Endothelial cell (in vitro differentiated cells): ENCODE measurements at places on chromosomes 13 and 19.

- no peak for DNase-seq
Measured at GRCh38 chr19:45473682-45474605, 6.1 kb downstream of the FOSB start.

GRCh38 chr19:38740257-38740592 is 4.0 kb downstream of the CAPN12 start:
- DNase-seq = no peak

DNA sequence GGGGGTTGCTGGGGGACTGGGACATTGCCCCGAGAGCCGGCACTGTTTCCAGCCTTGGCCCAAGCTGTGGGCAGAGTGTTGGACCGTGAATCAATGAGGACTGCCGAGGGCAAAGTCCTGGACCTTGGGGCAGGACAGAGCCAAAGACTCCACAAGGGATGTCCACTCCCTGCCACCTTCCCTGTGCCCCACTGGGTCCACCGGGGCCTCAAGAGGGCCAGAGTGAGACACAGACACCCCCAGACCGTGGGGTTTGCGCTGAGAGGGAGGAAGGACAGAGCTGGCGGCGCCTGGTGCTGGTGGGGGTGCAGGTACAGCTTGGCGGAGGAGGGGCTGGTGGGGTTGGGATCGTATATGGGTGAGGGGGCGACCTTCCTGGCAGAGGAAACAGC is 11.8 kb downstream of the MAST3 start:
- no peak for DNase-seq

- DNase-seq = no peak
Measured at GRCh38 chr19:53594811-53595509, 36.8 kb upstream of the DPRX start.

GRCh38 chr19:16446724-16447368 is 24.9 kb downstream of the EPS15L1 start:
- no peak for DNase-seq

GRCh38 chr19:15696654-15697194 is 23.8 kb downstream of the CYP4F12 start:
- DNase-seq = no peak

DNA sequence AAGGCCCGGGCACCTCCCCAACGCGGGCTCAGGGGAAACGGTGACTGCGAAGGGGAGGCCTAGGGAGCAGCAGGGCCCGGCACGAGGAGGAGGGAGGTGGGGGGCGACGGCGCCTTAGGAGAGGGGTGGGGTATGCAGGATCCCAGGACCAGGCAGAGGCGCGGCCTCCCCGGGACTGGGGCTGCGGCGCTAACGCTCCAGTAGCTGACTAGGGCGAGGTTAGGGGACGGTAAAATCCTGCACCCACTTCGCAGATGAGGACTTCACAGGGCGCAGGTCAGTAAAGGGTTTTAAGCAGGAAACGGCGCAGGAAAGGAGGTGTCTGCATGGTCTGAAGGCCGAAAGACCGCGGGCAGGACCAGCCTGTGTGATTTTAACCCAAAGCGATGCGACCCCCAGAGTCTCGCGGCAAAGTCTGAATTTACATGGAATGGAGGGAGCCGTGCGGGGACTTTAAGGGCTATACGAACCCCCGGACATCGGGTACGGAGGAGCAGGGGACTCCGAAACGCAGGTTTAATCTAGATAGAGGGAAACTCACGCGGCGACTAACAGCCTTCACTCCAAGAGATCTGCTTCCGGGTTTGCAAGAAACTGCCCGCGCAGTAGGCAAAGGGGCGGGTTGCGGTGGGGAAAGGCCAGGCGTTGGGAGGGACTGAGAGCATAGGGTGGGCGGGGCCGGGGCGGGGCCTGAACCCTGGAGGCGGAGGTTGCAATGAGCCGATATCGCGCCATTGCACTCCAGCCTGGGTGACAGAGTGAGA is at the start of gene ZNF665:
Gene ZNF665, minus strand, starts transcription at position 588 of the 764 bp plus-strand sequence. CDS start 10,460 bp downstream, outside the sequence.
- peak; percentile 74 for DNase-seq

GRCh38 chr13:33326246-33326645 is 40.7 kb upstream of the STARD13 start:
- DNase-seq = no peak

- no peak for DNase-seq
Measured at GRCh38 chr13:73521985-73522524, 463.2 kb downstream of the KLF5 start.

DNA sequence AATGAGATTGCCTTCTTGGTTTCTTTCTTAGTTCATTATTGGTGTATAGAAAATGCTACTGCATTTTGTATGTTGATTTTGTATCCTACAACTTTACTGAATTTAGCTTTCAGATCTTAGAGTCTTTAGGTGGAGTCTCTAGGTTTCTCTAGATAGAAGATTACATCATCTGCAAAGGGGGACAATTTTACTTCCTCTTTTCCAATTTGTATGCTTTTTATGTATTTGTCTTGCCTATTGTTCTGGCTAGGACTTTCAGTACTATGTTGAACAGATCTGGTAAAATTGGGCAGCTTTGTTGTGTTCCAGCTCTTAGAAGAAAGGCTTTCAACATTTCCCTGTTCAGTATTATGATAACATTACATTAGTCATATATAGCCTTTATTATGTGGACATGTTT is 101.0 kb upstream of the SPRY2 start:
- no peak for DNase-seq

GRCh38 chr13:99989276-99990125 is 7.9 kb downstream of the ZIC2 start:
- DNase-seq = peak; percentile 28

- no peak for DNase-seq
Measured at GRCh38 chr13:99528547-99528946, 27.3 kb downstream of the TM9SF2 start.

- no peak for DNase-seq
Measured at GRCh38 chr19:54518844-54519243, 16.2 kb downstream of the LAIR2 start.

GRCh38 chr13:39941236-39941635 is 285.8 kb downstream of the COG6 start:
- no peak for DNase-seq

DNA sequence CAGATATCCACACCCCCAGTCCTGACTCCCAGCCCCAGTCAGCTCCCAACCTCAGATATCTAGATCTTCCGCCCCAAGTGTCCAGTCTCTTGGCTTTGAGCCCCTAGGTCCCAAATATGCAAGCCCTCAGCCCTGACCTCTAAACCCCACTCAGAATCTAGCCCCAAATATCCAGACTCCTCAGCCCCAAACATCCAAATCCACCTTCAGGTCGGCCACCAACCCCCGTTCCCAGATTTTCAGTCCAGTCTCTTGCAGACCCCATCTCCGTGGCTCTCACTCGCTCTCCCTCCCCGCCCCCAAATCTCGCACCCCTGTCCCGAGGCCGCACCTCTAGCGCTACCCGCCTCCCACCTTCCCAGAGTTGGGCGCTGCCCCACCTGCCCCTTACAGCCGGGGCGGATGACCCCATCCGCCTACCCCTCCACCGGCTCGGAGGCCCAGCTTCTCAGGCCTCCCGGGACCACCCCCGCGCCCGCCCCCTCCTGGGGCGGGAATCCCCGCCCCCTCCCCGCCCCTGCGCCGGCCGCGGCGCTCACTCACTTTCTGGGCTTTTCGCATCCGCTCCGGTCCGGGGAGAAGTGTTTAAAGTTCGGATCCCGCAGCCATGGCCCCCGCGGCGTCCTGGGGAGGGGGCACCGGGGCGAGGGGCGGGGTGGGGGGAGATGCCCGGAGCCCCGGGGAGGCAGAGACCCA is 604 bp downstream of the ERFL start:
- no peak for DNase-seq

GRCh38 chr13:51783428-51784094 is 20.4 kb downstream of the DHRS12 start:
- DNase-seq = no peak

- no peak for DNase-seq
Measured at GRCh38 chr19:29876414-29876813, 64.6 kb downstream of the CCNE1 start.

- no peak for DNase-seq
Measured at GRCh38 chr13:25379011-25379410, 7.2 kb downstream of the ATP8A2 start.

GRCh38 chr13:28555096-28555495 is 60.2 kb upstream of the FLT1 start:
- no peak for DNase-seq

GRCh38 chr13:111401151-111401550 is 80.7 kb downstream of the TEX29 start:
- no peak for DNase-seq

- no peak for DNase-seq
Measured at GRCh38 chr13:114161644-114162532, 17.2 kb upstream of the CFAP97D2 start.
